ENCODE measurements at places on chromosomes 4 and X.

- DNase-seq: no peak
These were observed 100.0 kb downstream of the SLC2A9 start for GRCh38 chr4:9921326-9921725.

GRCh38 chrX:16559206-16559619, 90.7 kb upstream of the S100G start:
- DNase-seq: no peak

GRCh38 chr4:24529555-24529954, 54.8 kb downstream of the DHX15 start:
- DNase-seq: no peak

DNA sequence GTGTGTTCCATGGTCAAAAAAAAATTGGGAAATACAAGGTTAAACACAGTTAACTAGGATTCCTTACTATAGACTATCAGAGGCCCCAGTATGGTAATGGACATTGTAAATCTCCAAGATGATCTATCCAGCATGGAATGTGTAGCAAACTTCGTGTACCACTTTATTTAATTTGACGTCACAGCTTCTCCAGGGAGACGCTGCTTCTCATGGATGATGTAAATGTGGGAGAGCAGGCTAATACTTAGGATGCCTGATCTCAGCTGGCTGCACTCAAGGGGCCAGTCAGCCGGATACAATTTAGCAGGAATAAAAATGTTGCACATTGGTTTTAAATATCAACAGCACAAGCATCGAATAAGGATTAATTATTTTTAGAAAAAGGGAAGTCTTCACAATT, 111.7 kb upstream of the HPF1 start:
- no peak for DNase-seq

- no peak for DNase-seq
These were observed 423.3 kb downstream of the RAPGEF2 start for GRCh38 chr4:159526172-159526571.

GRCh38 chr4:72886602-72887001, 182.9 kb downstream of the COX18 start:
- no peak for DNase-seq

DNA sequence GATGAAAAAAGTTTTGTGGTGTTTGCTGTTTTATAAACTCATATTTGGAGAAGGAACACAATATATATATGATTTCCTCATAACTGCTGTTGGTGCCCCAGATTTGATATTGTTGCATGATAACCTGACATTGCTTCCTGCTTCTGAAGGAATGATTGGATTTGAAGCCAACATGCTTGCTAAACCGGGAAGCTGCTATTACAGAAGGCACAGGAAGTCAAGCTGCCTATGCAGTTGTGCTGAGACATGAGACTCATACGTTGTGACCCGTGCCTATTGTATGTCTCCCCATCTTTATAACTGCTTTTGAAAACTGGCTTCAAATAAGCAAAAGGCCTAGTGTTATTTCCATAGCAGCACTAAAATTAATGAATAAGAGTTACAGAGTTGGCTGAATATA, 32.9 kb downstream of the GAB1 start:
- no peak for DNase-seq

DNA sequence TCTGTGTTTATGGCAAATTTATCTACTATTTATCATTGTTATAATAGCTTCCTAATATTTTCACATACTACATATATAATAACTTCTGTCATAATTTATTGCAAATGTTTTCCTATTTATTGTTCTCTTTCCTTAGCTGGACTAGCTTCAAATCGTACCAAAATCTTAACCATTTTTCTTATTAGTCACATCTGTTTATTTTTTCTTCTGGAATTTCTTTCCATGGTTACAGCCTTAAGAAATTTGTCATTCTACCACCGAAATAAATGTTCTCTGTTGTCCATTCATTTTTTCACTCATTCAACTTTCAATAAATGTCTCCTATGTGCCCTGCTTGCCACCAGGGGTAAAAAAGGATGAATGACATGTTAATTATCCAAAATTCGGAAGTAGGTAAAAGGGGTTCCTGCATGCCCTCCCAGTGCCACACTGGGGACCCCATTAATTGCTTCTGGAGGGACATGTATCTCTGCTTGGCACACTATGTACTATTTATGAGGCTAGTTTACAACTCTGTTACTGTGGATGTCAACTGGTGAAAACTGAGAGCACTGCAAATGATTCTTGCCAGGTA, 182.1 kb downstream of the SH3KBP1 start:
- DNase-seq: no peak

DNA sequence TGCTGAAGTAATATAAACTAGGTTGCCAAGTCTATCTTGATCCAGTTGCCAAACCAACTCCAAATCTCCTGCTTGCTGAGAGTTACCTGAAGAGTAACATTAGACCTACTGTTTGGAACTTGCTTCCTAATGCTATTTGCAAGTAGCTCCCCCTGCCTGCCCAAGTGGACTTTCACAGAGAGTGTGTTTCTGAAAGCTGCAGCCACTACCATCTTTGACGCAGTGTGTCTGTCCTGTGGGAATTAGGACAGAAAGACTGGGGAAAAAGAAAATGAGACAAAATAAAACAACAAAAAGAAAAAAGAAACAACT, 195.0 kb upstream of the HS3ST1 start:
- DNase-seq: no peak

GRCh38 chr4:4558881-4559280, 17.0 kb upstream of the STX18 start:
- no peak for DNase-seq

- DNase-seq: no peak
These were observed 19.3 kb upstream of the TADA2B start for GRCh38 chr4:7023901-7024300.

- no peak for DNase-seq
These were observed 46.0 kb downstream of the HADH start for GRCh38 chr4:108035691-108036090.

GRCh38 chr4:20590849-20591248, 109.4 kb upstream of the PACRGL start:
- no peak for DNase-seq

DNA sequence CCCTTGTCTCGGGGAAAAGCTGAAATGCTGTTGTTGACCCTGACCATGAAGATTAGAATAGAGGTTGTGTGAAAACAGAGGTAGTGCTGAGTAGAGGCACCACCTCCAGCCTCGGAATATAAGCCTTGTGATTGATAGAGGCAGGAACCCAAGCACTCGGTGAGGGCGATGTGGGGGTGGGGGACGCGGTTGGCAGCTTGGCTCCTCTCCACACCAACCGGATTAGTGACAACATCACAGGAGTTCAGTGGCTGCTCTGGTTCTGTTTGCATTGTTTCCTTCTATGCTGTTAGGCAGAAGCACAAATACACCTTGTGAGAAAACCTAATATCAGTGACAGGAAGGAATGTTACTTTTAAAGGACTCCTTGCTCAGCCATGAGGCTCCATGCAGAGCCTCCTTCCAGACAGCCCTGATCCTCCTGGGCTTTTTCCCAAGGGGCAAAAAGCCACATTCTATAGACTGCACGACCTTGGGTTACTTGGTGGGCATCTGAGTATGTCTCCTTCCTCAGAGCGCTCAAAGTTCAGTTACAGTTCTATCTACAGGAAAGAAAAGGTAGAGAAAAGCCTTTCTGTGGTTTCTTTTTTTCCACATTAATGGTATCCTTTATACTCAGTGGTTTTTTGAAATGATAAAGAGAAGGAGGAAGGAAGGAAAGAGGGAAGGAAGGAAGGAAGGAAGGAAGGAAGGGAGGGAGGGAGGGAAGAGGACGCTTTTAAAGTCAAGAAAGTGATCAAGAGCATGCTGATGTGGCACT, 150.4 kb upstream of the NOCT start:
- DNase-seq: no peak

GRCh38 chr4:98946359-98946758, 17.4 kb upstream of the EIF4E start:
- DNase-seq: no peak

DNA sequence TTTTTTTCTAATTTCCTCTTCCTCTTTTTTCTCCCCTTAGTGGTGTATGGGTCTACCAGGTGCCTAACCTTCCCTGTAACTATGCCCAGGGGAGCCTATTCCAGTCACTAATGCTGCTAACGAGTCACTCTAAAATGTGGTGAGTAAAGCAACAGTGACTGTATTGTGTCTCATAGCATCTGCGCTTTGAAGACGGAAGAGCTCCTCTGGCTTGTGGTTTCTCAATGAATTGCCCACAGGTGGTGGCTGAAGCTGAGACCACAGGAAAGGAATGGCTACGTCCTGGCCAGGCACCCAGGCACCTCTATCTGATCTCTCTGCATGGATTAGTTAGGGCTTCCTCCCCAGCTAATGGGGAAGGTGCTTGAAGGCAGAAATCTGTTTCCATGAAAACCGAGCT, 763.5 kb upstream of the FRG1 start:
- DNase-seq: no peak

DNA sequence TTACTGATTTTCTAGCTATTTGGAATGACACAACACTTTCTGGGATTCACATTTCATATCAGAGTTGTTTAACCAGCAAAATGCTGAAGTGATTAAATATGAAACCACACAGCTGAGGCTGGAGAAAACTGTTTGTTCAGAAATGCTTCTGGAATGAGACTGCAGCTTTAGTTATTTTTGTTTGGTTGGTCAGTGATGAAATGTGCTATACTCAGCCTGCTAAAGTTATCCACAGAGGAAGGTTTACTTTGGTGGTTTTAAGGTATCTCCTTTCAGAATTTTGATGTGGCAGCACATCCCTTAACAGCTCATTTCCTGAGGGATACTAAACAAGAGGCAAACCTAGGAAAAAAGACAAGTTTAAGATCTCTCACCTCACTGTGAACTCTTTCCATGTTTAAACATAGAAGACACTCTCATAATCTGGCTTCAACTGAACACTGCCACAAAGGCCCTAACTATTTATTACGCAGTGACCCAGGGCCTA, 106.6 kb upstream of the PDE5A start:
- DNase-seq: no peak

GRCh38 chr4:121270389-121270788, 106.3 kb upstream of the TNIP3 start:
- DNase-seq: no peak

Measured in DMS 273 treated with DMSO at 0.1 percent for 48 hours (cell line).